ENCODE measurements at places on chromosomes 3 and 15. TPM values are rescaled to one million over a fixed set of nuclear protein-coding genes. Genes with fewer than 3 reads are reported as not detected.

GRCh38 chr3:17820275-17820674 is 77.8 kb upstream of the TBC1D5 start:
- no peaks in the 10 kb centered on the region for H3K4me1 ChIP-seq
- no peak for DNase-seq
- no peaks in the 10 kb centered on the region for H3K36me3 ChIP-seq
- H3K4me3 ChIP-seq: no peak overlapping the region
- no peaks in the 10 kb centered on the region for H3K27me3 ChIP-seq
- no peak overlapping the region for H3K27ac ChIP-seq

Gene MESP1
- 1.0 TPM for polyA plus RNA-seq

Gene DUOXA2
- polyA plus RNA-seq: not detected

Gene SLC9C1
- 0.33 TPM for polyA plus RNA-seq

GRCh38 chr3:10855083-10855870 is 39.2 kb downstream of the SLC6A11 start:
- no peaks in the 10 kb centered on the region for H3K4me1 ChIP-seq
- no peak for DNase-seq
- no peak overlapping the region for H3K4me3 ChIP-seq
